ENCODE measurements at places on chromosomes 2 and 18. TPM values are rescaled to one million over a fixed set of nuclear protein-coding genes. Genes with fewer than 3 reads are reported as not detected.
A peak's percentile ranks its signal among the peaks of the same experiment; 100 is the strongest.

The C2orf80 gene
- total RNA-seq = not detected

The DNAJB2 gene
- total RNA-seq = 37.3 TPM

The COLEC11 gene
- not detected for total RNA-seq

The DCDC2C gene
- not detected for total RNA-seq

The MLPH gene
- not detected for total RNA-seq

The FZD7 gene
- total RNA-seq = 0.58 TPM

The CD302 gene
- total RNA-seq = 0.55 TPM

The C2orf78 gene
- not detected for total RNA-seq

The LRRC30 gene
- not detected for total RNA-seq

The KLHL14 gene
- total RNA-seq = not detected

The INPP5D gene
- total RNA-seq = 54.9 TPM

The SNTG2 gene
- 0.94 TPM for total RNA-seq

The DSG1 gene
- total RNA-seq = not detected

The FLACC1 gene
- total RNA-seq = 0.63 TPM

- H3K4me1 ChIP-seq = no peaks in the 10 kb centered on the region
- H3K27me3 ChIP-seq = peaks cover 13% of the 10 kb centered on the region
- no peak overlapping the region for H3K4me3 ChIP-seq
- DNase-seq = no peak
These were observed 33.5 kb upstream of the PXDN start for GRCh38 chr2:1777781-1778180.

GRCh38 chr18:79942786-79943607 is 8.5 kb downstream of the SLC66A2 start:
- H3K27me3 ChIP-seq = no peaks in the 10 kb centered on the region
- DNase-seq = no peak
- no peak overlapping the region for H3K27ac ChIP-seq
- peaks cover 27% of the 10 kb centered on the region for H3K36me3 ChIP-seq

DNA sequence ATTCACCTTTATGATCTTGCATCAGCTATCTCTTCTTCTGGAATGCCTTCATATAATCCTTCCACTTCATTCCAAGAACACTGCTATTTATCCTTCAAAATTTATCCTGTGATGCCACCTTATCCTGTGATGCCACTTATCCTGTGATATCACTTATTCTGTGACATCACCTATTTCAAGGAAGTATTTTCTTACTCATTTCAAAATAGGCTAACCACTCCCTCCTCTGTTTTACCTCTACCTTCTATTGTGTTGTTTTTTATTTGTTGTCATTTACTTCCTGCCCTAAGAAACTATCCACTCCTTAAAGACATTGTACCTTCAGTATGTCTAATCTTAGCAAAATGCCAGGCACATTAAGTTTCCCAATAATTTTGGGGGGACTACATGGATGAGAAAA is 38.8 kb downstream of the CD226 start:
- H3K4me1 ChIP-seq = peaks cover 74% of the 10 kb centered on the region
- H3K36me3 ChIP-seq = peaks cover 43% of the 10 kb centered on the region
- no peaks in the 10 kb centered on the region for H3K27me3 ChIP-seq
- H3K4me3 ChIP-seq = peak overlapping the region; percentile 0
- peak overlapping the region; percentile 60 for H3K27ac ChIP-seq
- no peak for DNase-seq

- H3K4me3 ChIP-seq = no peak overlapping the region
- H3K36me3 ChIP-seq = peaks cover 28% of the 10 kb centered on the region
- H3K27ac ChIP-seq = no peak overlapping the region
- no peaks in the 10 kb centered on the region for H3K27me3 ChIP-seq
- H3K4me1 ChIP-seq = no peaks in the 10 kb centered on the region
These were observed 15.8 kb downstream of the RIOK3 start for GRCh38 chr18:23468753-23469459.

DNA sequence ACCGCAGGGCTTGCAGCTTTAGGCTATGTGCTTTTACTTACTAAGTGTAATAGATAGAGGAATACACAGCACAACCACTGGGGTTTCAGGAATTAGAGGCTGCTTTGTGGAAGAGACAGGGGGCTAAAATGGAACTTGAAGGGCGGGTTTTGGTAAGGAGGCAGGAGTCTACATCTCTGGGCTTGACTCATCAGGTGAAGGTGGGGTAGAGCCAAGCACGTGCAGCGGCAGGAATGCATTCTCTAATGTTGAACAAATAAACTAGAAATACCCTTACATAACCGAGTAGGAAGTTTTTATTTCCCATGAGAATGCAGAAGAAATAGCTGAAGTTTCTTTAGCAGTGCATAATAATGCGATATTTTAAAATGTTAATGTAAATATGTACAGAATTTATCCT is 673.8 kb upstream of the SALL3 start:
- no peak for DNase-seq
- H3K27me3 ChIP-seq = peaks cover 3% of the 10 kb centered on the region
- H3K4me1 ChIP-seq = no peaks in the 10 kb centered on the region
- no peaks in the 10 kb centered on the region for H3K36me3 ChIP-seq
- no peak overlapping the region for H3K4me3 ChIP-seq

- no peak overlapping the region for H3K27ac ChIP-seq
- no peak overlapping the region for H3K4me3 ChIP-seq
- DNase-seq = no peak
- peaks cover 50% of the 10 kb centered on the region for H3K4me1 ChIP-seq
These were observed 7.3 kb downstream of the TMX3 start for GRCh38 chr18:68707646-68708045.

GRCh38 chr2:201072201-201072530 is 365 bp downstream of the NDUFB3 start:
- H3K4me3 ChIP-seq = peak overlapping the region; percentile 91
- no peaks in the 10 kb centered on the region for H3K27me3 ChIP-seq
- H3K4me1 ChIP-seq = peaks cover 48% of the 10 kb centered on the region
- peaks cover 4% of the 10 kb centered on the region for H3K36me3 ChIP-seq
- peak overlapping the region; percentile 86 for H3K27ac ChIP-seq

- H3K27me3 ChIP-seq = no peaks in the 10 kb centered on the region
- H3K4me1 ChIP-seq = no peaks in the 10 kb centered on the region
- DNase-seq = no peak
- no peak overlapping the region for H3K27ac ChIP-seq
These were observed 116.3 kb upstream of the WDSUB1 start for GRCh38 chr2:159402790-159403189.

DNA sequence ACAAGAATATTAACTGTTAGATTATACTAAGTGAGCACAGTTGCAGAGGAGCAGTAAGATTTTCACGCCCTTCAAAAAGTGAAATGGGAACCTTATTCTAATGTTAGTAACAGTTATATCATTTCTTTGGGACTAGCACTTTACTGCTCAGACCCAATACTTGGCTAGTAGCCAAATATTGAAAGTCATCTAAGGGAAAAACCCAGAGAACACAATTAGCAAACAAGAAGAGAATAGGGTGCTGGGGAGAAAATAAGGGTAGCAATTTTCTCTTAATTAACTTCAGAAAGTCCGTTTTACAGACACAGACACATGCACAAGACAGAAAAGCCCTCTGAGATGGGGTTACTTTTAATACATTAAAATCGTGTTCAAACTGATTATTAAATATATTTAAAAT is 71.8 kb downstream of the ID2 start:
- H3K4me1 ChIP-seq = no peaks in the 10 kb centered on the region
- H3K4me3 ChIP-seq = no peak overlapping the region
- H3K27me3 ChIP-seq = no peaks in the 10 kb centered on the region
- H3K27ac ChIP-seq = no peak overlapping the region
- peaks cover 23% of the 10 kb centered on the region for H3K36me3 ChIP-seq

DNA sequence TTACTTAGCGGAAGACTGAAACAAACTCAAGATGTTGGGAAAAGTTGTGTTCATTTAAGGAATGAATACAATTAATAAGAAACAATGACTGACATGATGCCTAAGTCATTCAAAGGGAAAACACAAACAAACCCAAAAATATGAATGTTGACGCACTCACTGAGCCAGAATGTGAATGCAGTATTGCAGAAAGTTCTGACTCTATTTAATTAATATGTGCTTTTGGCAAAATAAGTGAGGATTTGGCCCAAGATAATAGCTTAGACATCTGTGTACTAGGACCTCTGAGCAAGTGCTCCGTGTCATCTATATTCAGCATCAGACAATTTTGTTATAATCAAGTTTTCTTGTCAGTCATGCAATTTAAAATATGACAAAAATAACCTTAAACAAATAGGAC is 1138.8 kb upstream of the NXPH2 start:
- no peak overlapping the region for H3K4me3 ChIP-seq
- DNase-seq = no peak
- H3K27ac ChIP-seq = no peak overlapping the region
- no peaks in the 10 kb centered on the region for H3K27me3 ChIP-seq
- no peaks in the 10 kb centered on the region for H3K4me1 ChIP-seq
- H3K36me3 ChIP-seq = no peaks in the 10 kb centered on the region

GRCh38 chr2:36059691-36060090 is 295.9 kb upstream of the CRIM1 start:
- H3K27ac ChIP-seq = no peak overlapping the region
- no peak for DNase-seq
- peaks cover 23% of the 10 kb centered on the region for H3K27me3 ChIP-seq
- H3K4me1 ChIP-seq = peaks cover 3% of the 10 kb centered on the region
- H3K4me3 ChIP-seq = no peak overlapping the region
- no peaks in the 10 kb centered on the region for H3K36me3 ChIP-seq

DNA sequence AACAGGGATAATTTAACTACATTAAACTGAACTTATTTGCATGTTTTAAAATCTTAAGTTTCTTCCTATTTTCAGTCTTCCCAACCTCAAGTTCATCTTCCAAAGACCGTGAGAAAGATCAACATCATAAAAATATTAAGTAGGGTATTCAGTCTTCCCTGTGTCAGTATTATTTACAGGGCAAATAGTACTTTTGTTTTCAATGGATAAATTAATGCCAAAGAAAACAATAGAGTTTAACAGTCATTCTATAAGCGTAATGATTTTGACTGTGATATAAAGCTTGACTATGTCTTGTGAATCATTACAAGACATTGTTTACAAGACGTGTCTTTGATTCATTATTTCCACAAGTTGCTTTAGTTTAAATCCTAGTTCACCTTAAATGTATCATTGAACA is 48.0 kb upstream of the NRXN1 start:
- H3K27ac ChIP-seq = no peak overlapping the region
- H3K27me3 ChIP-seq = no peaks in the 10 kb centered on the region
- H3K4me3 ChIP-seq = no peak overlapping the region

- no peak overlapping the region for H3K4me3 ChIP-seq
- peaks cover 5% of the 10 kb centered on the region for H3K36me3 ChIP-seq
These were observed 3.3 kb downstream of the BOK start for GRCh38 chr2:241561832-241562231.

DNA sequence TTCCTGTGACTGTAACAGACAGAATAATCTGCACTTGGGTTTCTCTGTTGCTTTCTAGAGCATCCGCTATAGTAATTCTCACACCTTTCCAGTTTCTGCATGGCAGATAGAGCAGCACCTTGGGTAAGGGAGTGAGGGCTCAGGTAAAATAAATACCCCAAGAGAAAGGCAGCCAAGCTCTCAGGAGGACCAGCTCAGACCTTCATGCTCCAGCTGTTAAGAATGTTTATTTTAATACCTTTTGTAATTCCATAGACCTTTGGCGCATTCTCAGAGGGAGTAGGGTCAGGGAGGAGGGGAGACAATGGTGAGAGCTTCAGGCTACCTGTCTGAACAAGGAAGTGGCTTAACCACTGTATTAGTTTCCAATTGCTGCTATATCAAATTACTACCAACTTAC is 16.2 kb upstream of the TMEM178A start:
- no peak overlapping the region for H3K4me3 ChIP-seq
- H3K27ac ChIP-seq = no peak overlapping the region
- no peak for DNase-seq
- H3K4me1 ChIP-seq = no peaks in the 10 kb centered on the region
- no peaks in the 10 kb centered on the region for H3K36me3 ChIP-seq

DNA sequence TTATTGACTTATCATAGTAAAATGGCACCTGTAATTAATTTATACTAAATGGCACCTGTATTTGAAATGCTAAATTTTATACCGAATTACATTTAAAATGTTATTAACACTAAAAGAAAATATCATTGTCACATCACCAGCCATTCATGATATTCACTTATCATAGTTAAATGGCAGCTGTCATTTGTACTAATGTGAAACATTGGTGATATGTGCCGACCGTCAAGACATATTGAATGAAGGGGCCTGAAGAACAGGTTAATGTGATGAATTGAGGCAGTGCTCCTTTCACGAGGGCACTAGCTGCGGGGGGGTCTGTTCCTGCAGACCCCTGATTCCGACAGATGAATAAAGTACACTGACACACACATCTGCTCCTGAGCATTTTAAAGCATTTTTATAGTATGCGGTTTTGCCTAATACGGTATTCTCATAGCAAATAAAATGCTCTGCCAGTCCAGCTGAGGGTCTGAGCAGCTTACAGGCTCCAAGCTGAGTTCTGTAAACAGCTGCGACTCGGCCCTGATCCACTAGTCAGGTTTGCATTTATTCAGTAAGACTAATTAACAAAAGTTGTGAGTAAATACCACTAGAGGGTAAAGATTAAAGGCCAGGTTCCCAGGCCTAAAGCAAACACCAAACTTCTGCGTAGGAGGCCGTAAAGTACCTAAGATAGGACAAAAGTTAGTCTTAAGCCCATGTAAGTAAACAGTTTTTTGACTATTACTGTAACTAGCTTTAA is 593.4 kb upstream of the NETO1 start:
- no peaks in the 10 kb centered on the region for H3K4me1 ChIP-seq
- H3K27me3 ChIP-seq = no peaks in the 10 kb centered on the region
- no peak overlapping the region for H3K4me3 ChIP-seq
- H3K36me3 ChIP-seq = no peaks in the 10 kb centered on the region

GRCh38 chr2:241156971-241157441 is 6.7 kb downstream of the PPP1R7 start:
- peaks cover 39% of the 10 kb centered on the region for H3K36me3 ChIP-seq
- H3K4me1 ChIP-seq = peaks cover 32% of the 10 kb centered on the region
- H3K4me3 ChIP-seq = no peak overlapping the region
- no peak for DNase-seq

GRCh38 chr2:101740555-101740964 is 43.1 kb downstream of the MAP4K4 start:
- DNase-seq = no peak
- H3K27ac ChIP-seq = no peak overlapping the region
- no peak overlapping the region for H3K4me3 ChIP-seq
- H3K27me3 ChIP-seq = no peaks in the 10 kb centered on the region

DNA sequence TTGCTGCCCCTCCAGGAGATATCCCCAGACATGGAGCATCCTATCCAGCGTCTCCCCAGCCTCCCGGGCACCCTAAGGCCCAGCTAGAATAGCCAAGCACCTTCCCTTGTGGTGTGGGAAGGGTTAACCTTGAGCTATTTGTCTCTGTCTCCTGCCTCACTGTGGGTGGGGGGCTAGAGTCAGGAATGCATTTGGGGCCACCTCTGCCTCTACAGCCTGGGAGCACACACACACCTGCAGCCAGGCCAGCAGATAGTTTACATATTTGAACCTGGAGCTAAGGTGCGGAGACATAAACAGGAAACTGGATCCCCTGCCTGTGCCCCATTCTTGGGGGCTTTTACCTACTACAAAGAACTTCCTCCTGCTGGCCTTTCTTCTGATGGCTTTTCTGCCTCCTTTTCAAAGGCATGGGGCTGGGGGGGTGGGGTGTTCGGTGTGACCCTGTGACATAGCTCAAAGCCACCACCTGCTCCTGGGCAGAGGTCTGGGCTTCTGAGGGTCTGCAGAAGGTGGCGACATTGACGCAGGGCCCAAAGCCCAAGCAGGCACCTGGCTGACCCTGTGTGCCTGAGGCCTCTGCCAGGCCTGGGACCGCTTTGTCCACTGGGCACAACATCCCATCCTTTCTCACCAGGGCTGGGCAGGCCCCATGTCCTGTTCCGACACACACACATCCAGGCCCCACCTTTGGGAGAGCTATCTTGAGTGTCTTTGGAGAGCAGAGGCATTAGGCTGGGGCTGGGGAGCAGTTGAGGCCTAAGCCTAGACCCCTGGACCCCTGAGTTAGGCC is 34.2 kb downstream of the EMX1 start:
- H3K4me1 ChIP-seq = peaks cover 9% of the 10 kb centered on the region
- H3K4me3 ChIP-seq = no peak overlapping the region
- H3K36me3 ChIP-seq = no peaks in the 10 kb centered on the region
- no peaks in the 10 kb centered on the region for H3K27me3 ChIP-seq
- no peak for DNase-seq

All from activated CD4-positive, alpha-beta memory T cell treated with anti-CD3 and anti-CD28 coated beads for 36 hours (primary cell).